ENCODE measurements at places on chromosomes 4 and X. TPM values are rescaled to one million over a fixed set of nuclear protein-coding genes. Genes with fewer than 3 reads are reported as not detected.

PAGE5 gene
- polyA plus RNA-seq: not detected

FOXR2 gene
- polyA plus RNA-seq: not detected

PCSK1N gene
- polyA plus RNA-seq: 6.9 TPM

BST1 gene
- 21.0 TPM for polyA plus RNA-seq

PCYT1B gene
- 1.4 TPM for polyA plus RNA-seq

RHOXF2B gene
- polyA plus RNA-seq: not detected

DNA sequence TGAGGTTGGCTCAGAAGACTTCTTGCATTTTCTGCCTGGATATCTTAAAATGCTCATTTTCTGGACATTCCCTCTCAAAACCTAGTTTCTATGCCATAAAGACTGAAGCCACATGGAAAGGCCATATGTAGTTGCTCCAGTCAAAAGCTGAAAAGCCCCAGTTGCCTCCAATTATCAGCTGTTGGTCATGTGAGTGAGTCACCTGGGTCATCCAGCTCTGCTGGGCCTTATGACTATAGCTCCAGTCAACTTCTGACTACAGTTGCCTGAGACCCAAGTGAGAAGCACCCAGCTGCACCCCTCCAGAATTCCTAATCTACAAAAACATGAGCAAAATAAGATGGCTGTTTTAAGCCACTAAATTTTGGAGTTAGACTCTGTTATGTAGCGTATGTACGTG lies 41.9 kb downstream of the HELQ start:
- no peak for DNase-seq

DNA sequence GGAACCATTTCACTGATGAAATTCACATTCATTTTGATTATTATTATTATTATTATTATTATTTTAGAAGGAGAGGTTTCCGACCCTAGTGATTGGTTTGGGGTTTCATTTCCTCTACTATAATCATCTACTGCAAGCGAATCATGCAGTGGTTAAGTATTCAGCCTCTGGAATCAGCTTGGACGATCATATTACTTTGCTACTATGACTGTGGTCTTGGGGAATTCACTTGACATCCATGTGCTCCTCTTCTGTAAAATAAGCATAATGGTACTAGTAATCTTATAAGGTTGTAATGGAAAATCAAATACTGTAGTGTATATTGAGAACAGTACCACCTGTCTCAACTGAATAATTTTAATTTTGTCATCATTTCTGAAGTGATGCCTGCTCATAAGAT lies 132.1 kb upstream of the SLC4A4 start:
- no peak for DNase-seq

- no peak for DNase-seq
Observed at GRCh38 chr4:2428496-2429213, 9.9 kb downstream of the CFAP99 start.

GRCh38 chr4:173005912-173006633 lies 162.5 kb upstream of the GALNT7 start:
- DNase-seq: no peak

GRCh38 chrX:116276261-116276660 lies 105.7 kb downstream of the AGTR2 start:
- no peak for DNase-seq

DNA sequence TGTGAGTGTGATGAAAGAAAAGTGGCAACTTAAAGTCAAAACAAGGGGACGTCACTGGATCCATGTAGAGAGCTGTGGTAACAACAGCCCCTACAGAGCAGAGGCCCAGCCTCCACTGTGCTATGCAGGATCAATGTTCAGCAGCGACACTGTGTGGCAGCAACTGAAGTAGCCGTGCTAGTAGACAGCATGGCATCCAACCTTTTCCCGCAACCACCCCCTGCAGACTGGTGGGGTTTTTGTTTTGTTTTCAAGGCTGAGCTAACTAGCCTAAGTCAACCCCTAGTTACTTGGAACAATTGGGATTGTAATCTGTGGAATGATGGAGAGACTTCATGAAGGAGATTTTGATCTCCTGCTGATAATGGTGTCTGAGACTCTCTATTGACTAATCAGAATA lies 44.4 kb upstream of the PPARGC1A start:
- no peak for DNase-seq

GRCh38 chr4:90121676-90122354 lies 5.4 kb upstream of the CCSER1 start:
- DNase-seq: no peak

GRCh38 chr4:145281224-145281623 lies 100.8 kb upstream of the OTUD4 start:
- no peak for DNase-seq

DNA sequence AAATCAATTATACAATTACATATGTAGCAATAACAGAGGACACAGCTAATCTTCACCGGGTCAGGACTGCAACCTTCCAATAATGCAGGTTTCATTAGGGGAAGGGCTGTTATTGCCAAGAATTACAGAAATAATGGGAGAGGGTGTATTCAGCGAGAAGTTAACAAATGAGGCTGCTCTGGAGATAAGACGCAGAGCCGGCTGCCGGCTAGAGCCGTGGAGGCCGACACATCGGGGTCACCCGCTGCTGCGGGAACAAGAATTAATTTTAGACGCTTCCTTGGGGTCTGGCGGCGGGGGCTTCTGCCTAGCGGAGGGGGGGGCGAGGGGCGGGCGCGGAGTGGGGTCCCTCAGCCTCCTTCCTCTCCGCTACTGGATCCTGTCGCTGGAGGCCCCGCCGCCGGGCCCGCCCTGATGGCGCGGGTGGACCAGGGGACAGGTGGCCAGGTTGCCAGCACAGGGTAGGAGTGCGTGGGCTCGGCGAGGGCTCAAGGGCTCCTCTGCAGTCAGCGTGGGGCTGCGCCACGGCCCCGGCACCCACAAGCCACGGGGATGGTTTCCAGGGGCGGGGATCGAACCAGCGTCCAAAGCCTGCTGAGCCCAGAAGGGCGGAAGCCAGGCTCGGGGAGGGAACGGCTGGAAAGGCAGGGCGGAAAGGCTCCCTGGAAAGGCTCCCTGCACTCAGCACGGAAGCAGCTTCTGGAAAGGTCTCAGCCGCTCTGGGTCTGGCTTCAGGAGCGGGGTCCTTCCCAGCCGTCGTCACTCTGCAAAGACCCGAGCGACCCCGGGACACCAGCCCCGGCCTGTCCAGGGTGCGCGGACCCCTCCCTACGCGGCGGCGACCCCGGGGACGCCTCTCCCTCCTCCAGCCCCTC lies 113.8 kb upstream of the NKX1-1 start:
- DNase-seq: no peak

DNA sequence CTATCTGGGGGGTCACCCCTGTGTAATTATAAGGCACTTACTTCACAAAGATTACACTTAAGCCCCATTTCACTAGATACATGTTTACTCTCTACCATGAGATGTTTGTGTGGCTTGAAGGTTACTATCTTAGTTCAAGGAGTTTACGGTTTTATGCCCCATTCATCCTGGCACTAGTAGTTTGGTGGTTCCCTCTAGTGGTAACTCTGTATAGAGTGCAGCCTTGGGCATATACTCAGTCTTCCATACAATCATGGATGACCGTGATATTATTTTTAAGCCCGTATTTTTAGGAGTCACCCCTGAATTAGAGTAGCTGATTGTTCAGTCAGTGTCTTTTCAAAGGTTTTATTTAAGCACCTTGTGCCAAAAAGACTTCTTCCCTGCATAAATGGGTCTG lies 109.9 kb upstream of the FAM47C start:
- no peak for DNase-seq

- DNase-seq: no peak
Observed at GRCh38 chrX:15206306-15206705, 63.6 kb downstream of the ASB9 start.

Measured in urinary bladder (tissue), 4 donors.